ENCODE measurements at places on chromosomes 12 and 14.

- no peak for DNase-seq
Measured at GRCh38 chr12:99131751-99132199, 486.7 kb downstream of the APAF1 start.

DNA sequence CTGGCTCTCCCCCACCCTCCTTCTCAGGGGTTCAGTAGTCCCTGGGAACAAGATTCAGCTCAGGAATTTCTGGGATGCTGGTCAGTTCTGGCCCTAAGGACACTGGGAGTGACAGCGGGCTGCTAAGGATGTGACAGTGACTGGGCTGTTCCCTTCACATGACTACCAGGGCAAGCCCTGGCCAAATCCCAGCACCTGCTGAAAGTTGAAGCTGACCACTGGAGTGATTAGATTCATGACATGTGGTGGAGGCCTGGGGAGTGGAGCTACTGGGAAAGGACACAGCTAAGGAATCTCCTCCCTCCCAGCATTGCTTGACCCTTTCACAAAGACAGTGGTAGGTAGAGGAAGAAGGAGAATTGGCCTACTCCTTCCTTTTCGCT, 204.9 kb downstream of the DAD1 start:
- DNase-seq = no peak

- DNase-seq = no peak
Measured at GRCh38 chr12:23169696-23170013, 544.7 kb downstream of the ETNK1 start.

DNA sequence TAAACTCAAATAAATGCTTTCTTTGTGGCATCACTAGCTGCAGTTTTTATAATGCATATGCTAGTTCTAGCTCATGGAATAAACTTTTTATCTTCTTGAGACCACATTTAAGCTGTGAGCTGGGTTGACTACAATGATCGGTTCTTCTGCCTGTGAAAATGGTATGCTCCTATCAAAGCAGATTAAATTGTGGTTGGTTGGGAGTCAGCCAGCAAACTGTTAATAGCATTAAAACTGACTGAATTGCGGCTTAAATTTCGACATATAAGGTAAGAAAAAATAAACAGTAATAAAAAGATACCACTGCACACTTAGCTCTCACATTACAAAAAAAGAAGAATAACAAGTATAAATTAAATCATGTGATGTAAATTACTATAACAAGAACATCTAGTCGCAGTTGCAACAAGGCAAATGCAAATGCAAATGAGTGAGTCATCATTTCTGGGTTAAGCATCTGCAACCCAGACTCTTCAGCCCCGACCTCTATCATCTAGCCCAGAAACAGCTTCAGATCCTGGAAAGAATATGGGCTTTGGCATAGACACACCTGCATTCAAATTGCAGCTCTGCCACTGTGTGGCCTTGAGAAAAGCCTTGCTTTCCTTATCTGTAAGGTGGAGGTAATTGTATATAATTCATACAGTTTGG, 19.8 kb upstream of the DHRS7 start:
- DNase-seq = no peak

DNA sequence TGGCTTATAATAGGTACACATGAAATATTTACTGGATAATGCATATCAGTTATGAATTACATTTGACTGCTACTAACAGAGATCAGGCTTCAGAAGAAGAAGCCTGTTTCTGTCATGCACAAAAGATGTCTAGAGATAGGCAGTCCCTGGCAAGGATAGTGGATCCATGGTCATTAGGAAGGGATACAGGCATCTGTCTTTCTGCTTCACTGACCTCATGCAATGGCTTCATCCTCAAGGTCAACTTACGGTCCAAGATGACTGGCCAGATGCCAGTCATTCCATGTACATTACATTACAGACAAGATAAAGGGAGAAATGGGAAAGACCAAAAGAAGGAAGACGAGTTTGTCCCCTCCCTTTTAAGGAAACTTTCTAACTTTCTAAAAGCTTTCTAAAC, 94.0 kb downstream of the NUAK1 start:
- no peak for DNase-seq

- DNase-seq = no peak
Measured at GRCh38 chr14:65453807-65454480, 41.4 kb downstream of the FUT8 start.

- peak; percentile 95 for DNase-seq
Measured at GRCh38 chr14:105527826-105528585, 1.6 kb downstream of the TMEM121 start.

GRCh38 chr12:80622271-80622670, 85.2 kb upstream of the MYF6 start:
- DNase-seq = no peak

DNA sequence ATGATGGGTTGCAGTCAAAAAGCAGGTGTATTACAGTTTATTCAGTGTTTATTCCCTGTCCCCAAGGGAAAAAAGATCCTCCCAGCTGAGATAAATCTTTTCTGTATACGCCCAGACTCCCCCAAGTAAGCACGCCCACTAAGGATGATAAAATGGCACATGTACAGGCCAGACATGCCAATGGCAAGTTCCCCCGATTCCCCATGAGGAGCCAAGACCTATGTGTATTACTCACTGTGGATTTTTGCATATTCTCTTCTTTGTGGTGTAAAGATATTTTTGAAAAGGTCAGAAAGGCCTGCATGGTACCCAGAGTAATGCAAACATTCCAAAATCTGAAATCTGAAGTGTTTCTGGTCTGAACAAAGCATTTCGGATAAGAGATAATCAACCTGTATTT, 22.2 kb downstream of the NR2C1 start:
- no peak for DNase-seq

- no peak for DNase-seq
Measured at GRCh38 chr12:110314308-110314707, 33.3 kb downstream of the ATP2A2 start.

DNA sequence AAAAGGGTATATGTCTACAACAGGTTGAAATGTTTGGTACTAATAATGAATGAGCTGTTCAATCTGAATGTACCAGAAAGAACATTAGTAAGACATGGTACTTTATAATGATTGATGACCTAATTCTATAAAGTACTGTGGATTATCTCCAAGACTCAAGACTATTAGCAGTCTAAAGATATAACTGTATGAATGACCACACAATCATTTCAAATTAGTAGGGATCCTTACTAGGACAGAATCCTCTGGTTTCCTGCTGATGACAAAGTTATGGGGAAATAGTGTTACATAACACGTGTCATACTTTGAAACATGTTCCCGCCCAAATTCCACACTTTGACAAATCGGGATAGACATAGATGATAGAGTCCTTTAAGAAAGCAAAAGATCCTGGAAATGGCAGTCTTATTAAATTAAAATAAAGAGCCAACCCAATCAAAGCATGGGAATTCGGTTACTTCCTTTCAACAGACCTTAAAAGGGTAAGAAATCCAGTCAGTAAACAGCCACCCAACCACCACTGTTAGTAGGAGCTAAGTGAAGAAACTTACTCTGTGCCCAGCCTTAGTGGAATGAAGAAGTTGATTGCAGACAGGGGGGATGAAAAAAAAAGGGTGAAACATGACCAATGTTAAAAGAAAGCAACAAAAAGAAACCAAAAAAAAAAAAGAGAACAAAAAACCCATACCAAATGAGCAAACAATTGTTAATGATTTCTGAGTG, 2.8 kb downstream of the VPS29 start:
- DNase-seq = no peak

- no peak for DNase-seq
Measured at GRCh38 chr14:101763941-101764709, 2.6 kb downstream of the PPP2R5C start.

DNA sequence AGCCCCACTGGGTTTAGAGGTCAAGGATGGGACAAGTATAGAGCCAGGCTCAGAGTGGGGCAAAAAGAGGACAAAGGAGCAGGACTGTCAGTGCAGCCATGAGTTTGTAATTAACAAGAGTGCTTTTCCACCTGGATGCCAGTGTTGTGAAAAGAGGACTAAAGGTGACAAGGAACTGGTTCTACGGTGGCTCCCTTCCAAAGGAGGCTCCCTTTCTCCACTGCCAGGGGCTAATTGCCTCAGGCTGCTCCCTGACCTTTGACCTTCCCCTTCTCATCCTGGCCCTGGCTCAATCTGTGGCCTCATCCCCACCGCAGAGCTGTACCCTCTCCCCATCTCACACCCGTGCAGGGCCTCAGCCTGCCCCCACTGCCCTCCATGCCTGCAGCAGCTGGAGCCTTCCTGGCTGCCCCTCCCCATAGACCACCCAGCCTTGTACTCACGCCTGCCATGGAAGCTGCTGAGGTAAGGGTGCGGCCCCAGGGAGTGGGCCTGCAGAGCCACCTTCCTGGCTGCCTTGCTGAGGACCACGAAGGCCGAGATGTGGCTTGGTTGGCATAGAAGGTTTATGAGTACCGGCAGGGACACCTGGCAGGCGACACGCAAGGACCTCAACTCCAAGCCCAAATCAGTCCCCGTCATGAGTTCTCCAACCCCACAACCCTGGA, 24.8 kb upstream of the FKBP4 start:
- DNase-seq = no peak

GRCh38 chr12:2238111-2238510, 185.3 kb downstream of the CACNA1C start:
- DNase-seq = no peak

DNA sequence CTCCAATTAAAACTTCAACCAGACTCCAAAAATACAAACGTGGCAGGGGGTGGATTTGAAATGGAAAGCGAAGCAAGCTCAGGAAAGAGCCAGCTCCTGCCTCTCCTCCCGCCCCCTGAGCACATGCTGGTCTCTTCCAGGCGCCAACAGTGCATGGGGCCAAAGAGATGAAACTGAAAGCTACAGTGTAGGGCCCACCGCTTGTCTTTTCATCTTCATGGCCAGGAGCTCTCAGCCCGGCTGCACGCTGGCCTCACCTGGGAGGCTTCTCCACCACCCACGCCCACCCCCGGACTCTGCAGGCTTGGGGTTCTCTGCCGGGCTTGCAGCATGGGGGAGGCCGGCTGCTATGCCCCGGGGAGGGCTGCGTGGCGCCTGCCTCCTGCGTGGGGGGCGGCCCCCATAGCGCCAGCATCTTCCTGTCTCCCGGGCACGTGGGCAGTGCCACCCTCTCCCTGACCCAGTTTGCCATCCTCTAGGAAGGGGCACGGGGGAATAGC, 2.0 kb downstream of the RIMBP2 start:
- DNase-seq = no peak

All from D721Med (cell line).